ENCODE measurements at places on chromosomes 2 and 18.

DNA sequence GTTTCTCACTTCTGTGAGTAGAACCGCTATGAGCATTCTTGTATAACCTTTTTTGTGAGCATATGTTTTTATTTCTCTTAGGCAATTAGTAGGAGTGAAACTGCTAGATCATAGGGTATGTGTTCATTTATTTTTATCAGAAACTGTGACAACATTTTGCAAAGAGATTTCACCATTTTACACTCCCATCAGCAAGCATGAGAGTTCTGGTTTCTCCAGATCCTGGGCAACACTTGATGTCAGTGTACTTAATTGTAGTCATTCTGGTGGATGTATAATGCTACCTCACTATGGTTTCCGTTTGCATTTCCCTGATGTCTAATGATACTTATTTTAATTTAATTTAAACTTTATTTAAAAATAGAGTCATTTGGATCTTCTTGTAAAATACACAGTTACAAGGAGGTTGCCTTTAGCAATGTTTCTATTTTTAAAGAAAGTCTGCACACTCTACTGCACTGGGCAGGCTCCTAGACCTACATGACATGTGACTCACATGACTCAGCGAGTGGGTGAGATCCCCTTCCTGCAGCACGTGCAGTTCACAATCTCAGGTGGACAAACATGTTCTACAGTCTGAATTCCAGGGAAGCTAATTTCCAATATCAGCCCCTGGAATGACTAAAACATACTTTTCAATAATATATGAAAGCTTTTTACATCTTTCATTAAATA is 127.0 kb upstream of the BCL2L11 start:
- no peaks in the 10 kb centered on the region for H3K4me1 ChIP-seq
- no peaks in the 10 kb centered on the region for H3K36me3 ChIP-seq
- no peak overlapping the region for H3K27ac ChIP-seq
- peaks cover 7% of the 10 kb centered on the region for H3K27me3 ChIP-seq
- no peak overlapping the region for H3K4me3 ChIP-seq
- no peak for DNase-seq

- H3K27ac ChIP-seq, result no peak overlapping the region
- no peaks in the 10 kb centered on the region for H3K4me1 ChIP-seq
- no peaks in the 10 kb centered on the region for H3K36me3 ChIP-seq
- H3K27me3 ChIP-seq, result no peaks in the 10 kb centered on the region
These were observed 435.3 kb downstream of the TGIF1 start for GRCh38 chr18:3885209-3885792.

- no peak overlapping the region for H3K4me3 ChIP-seq
- H3K27me3 ChIP-seq, result no peaks in the 10 kb centered on the region
- no peaks in the 10 kb centered on the region for H3K36me3 ChIP-seq
- DNase-seq, result no peak
These were observed 33.0 kb upstream of the GLS start for GRCh38 chr2:190847504-190848081.

- no peaks in the 10 kb centered on the region for H3K36me3 ChIP-seq
- no peaks in the 10 kb centered on the region for H3K4me1 ChIP-seq
- no peak overlapping the region for H3K27ac ChIP-seq
- H3K4me3 ChIP-seq, result no peak overlapping the region
These were observed 158.0 kb upstream of the HNMT start for GRCh38 chr2:137806068-137806805.

DNA sequence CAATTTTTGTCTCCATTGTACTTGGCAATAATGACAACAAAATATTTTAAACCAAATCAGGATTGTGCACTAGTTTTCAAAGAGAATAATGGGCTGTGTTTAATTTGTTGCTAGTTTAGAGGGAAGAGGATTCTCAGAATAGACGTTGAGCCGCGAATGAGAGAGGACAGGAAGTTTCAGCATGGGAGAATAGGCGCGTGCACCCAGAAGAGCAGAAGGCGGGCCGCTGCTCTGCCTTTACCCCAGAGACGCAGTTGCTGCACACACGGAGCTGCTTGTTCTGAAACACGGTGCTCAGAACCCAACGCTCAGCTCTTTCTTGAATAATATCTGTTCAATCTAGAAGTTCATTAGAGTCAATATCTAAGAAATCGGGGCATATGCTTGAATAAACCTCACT is 223.4 kb downstream of the MYT1L start:
- peaks cover 15% of the 10 kb centered on the region for H3K27me3 ChIP-seq
- no peak for DNase-seq
- no peaks in the 10 kb centered on the region for H3K4me1 ChIP-seq
- H3K36me3 ChIP-seq, result no peaks in the 10 kb centered on the region
- no peak overlapping the region for H3K4me3 ChIP-seq

DNA sequence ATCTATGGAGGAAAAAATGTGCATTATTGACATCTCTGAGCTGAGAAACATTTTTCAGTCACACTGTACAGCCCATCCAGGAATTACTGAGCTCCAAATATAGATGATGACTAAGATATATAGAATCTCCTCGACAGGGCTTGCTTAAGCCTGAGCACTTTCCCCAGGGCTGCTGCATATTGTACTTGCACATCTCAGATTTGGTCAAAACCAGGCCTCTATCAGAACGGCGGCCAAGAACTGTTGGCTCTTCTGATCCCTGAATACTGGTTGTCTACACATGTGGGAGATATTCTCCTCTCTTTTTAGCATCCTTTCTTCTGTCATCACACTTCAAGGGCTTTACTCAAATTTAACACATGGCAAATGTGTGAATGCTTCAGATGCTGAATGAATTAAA is 201.5 kb upstream of the SLC35G4 start:
- no peaks in the 10 kb centered on the region for H3K36me3 ChIP-seq
- no peak overlapping the region for H3K27ac ChIP-seq
- no peaks in the 10 kb centered on the region for H3K27me3 ChIP-seq
- no peak overlapping the region for H3K4me3 ChIP-seq
- H3K4me1 ChIP-seq, result no peaks in the 10 kb centered on the region

DNA sequence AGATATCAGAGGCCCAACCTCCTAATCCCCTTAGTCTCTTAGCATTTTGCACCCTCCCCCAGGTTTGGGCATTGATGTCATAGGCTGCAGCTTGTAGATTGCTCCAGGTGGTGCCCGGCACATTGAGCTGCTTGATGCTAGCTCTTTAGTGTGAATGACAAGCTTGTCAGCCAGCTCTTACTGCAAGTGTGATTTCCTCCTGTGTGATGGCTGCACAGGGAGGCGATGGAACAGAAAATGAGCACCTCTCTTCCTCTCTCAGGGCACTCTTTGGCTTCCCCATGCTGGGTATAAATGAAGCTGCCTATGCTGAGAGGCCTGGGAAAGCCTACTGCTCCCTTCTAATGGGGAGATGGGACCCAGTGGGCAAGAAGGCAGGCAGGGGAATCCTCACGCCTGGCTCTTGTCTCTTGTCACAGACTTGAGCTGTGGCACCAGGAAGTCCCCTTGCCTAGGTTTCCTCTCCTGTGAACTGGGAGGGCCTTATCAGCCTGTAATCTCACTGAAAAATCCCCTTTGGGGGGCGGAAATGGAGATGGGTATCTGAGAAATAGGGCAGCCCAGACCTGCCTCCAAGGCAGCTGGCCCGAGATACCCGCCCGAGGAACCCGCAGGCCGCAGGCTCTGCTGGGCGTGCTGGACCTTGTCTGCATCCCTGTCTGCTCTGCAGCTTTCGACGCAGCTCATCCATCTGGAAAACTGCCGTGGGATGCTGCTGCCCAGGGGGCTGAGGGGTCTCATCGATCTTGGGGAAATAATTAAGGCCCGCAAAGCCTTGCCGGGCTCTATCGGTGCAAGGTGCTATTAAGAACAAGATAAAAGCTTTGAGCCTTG is 163.5 kb upstream of the CXCR4 start:
- no peak overlapping the region for H3K27ac ChIP-seq
- H3K36me3 ChIP-seq, result no peaks in the 10 kb centered on the region
- peaks cover 2% of the 10 kb centered on the region for H3K27me3 ChIP-seq
- DNase-seq, result no peak
- no peak overlapping the region for H3K4me3 ChIP-seq

DNA sequence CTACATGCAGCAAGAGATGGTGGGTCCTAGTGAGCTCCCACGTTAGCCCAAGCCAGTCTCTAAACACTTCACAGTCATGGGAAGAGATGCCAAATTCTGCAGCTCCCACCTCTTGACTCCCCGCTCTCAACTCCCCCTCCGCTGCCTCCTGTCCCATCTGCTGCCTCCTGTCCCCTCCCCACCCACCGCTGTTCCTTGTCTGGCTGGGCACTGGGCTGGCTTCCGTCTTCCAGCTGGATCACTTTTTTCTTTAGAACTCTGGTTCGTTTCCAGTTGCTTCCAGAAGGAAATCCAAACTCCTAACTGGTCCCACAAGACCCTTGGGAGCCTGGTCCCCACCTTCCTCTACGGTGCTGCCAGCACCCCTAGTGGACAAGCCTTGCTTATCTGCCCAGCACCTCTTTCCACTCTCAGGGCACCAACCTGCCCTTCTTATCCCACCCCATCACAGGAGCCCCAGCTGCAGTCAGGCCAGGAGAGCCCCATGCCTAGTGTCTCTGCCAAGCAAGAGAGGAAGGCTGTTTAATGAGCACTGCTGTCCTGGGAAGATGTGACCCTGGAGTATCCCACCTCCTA is 12.1 kb upstream of the TWIST2 start:
- no peaks in the 10 kb centered on the region for H3K27me3 ChIP-seq
- H3K4me1 ChIP-seq, result no peaks in the 10 kb centered on the region
- no peaks in the 10 kb centered on the region for H3K36me3 ChIP-seq
- H3K27ac ChIP-seq, result no peak overlapping the region
- DNase-seq, result no peak
- no peak overlapping the region for H3K4me3 ChIP-seq

GRCh38 chr2:83058683-83059082 is 1400.4 kb downstream of the SUCLG1 start:
- no peaks in the 10 kb centered on the region for H3K4me1 ChIP-seq
- no peak overlapping the region for H3K4me3 ChIP-seq
- no peaks in the 10 kb centered on the region for H3K36me3 ChIP-seq
- no peak for DNase-seq

DNA sequence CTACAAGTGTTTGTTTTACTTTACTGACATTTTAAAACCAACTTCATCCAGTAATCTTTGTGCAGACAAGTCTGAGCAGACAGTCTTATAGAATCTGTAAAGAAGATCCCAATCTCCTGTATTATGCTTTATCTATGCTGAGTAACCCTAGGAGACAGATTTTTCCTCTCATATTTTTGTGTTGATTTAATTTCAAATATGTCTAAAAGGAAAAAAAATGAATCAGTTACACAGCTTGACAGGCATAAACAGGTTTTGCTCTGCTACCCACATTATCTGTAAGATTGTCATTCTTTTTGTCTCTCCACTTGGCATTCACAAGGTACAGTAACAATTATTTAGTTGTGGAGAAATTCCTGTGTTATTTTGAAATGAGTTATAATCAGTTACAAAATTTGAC is 415.0 kb downstream of the NYAP2 start:
- H3K4me1 ChIP-seq, result no peaks in the 10 kb centered on the region
- no peak overlapping the region for H3K4me3 ChIP-seq
- H3K36me3 ChIP-seq, result no peaks in the 10 kb centered on the region
- no peaks in the 10 kb centered on the region for H3K27me3 ChIP-seq

Measured in K562 (cell line).